ENCODE measurements at places on chromosomes 5 and 9.

DNA sequence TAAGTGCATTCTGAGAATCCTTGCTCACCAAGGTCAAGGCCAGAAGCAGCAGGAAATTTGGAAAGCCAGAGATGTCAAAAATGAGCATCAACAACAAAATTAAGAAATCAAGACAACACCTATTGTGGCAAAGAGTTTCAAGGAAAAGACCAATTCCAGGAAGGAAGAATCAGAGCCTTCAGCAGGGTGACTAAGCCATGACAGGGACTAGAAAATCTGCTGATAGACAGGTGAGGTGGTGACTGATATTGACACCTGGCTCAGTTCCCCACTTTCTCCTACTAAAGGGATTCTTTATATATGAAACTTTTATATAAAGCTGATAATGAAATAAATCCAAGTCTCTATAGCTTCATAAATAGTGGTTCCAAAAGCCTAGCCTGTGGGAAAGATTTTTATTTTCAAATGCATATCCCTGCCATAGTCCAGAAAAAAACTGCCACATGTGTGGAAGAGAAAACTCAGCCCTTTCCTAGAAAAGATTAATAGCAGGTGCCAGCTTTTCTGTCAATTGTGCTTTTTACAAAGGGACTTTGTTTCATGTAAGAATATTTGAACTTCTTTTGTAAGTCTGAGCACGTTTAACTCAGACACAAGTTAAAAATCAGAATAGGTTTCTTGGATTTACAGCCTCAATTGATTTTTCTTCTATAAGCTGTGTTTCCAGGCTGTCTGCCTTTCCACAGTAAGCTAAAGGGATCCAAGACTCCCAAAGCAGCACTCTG lies 81.1 kb upstream of the GRAMD2B start:
- no peak for DNase-seq

DNA sequence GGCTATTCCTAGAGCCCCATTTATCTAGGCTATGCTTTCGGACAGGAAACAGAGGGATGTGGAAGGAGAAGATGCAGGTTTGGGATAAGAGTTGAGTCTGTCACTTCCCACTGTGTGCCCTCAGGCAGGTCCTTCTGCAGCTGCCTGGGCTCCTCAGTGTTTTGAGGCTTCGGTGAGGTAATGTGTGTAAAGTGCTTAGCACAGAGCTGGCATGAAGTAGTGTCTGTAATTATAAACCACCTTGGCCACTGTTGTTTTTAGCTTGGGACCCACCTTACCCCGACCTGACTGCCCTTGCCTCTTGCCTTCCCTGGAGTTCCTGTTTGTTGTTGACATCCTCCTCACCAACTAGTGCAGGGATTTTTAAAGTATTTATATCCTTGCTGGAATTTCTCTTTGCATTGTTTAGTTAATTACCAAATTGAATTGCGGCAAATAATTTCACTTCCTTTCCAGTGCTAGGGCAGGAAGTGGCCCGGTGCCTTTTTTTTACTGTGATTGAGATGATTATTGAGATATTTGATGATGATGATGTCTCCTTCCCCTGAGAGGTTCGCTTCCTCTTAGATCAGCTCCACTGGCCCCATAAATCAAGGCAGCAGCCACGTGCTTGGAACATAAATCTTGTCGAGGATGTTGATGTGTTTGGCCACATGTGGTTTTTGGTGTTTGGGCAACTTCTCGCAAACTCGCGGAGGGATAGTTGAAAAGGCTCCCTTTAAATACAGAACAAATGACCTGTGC lies 38.3 kb upstream of the DAB2IP start:
- no peak for DNase-seq

GRCh38 chr5:151123897-151124751 lies 33.5 kb downstream of the ANXA6 start:
- no peak for DNase-seq

DNA sequence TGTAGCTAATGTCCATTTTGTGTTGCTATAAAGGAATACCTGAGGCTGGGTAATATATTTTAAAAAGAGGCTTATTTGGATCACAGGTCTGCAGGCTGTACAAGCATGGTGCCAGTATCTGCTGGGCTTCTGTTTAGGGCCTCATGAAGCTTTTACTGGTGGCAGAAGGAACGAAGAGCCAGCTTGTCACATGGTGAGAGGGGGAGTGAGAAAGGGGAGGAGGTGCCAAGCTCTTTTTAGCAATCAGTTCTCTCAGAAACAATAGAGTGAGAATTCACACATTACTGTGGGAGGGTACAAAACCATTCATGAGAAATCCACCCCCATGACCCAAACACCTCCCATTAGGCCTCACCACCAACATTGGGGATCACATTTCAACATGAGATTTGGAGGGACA lies 340.9 kb downstream of the RASEF start:
- no peak for DNase-seq

- DNase-seq: no peak
Observed at GRCh38 chr9:132637351-132637750, 32.4 kb downstream of the DDX31 start.

DNA sequence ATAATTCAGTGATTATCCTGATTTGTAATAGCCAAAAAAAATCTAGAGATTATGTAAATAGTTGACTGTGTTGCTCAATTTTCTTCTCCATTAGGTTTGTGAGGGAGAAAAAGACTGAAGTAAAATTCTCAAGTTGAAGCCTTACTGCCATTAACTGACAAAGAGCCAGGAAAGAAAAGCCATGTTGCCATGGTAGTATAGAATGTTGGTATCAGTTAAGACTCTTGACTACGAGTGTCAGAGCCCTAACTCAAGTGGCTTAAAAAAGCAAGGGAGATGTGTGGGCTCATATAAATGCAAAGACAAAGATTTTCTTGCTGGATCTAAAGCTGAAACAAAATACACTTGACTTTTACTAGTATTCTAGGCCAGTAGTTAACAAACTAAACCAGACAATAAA lies 571.7 kb downstream of the KCTD16 start:
- DNase-seq: no peak

DNA sequence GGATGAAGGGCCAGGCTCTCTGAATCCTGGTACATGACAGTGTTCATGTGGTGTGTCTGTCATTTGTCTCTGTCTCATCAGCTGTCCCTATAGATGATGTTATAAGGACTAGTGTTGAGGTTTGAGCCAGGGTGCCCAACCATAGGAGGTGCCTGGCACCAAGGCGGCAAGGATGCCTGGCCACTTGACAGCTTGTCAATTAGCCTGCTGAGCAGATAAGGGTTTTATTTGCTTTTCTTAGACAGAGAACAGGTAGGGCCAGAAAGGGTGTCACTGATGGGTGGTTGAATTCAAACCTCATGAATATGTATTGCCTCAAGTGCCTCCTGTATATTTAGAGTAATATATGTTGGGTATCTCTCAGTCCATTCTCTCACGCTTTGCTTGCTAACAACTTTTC lies 30.1 kb upstream of the AUH start:
- DNase-seq: no peak

- no peak for DNase-seq
Observed at GRCh38 chr9:13082796-13083195, 196.7 kb downstream of the MPDZ start.

- no peak for DNase-seq
Observed at GRCh38 chr9:71479621-71480020, 288.7 kb downstream of the CEMIP2 start.

GRCh38 chr5:5969942-5970483 lies 408.3 kb downstream of the MED10 start:
- no peak for DNase-seq

- no peak for DNase-seq
Observed at GRCh38 chr5:134464988-134465815, 53.5 kb upstream of the CDKN2AIPNL start.

DNA sequence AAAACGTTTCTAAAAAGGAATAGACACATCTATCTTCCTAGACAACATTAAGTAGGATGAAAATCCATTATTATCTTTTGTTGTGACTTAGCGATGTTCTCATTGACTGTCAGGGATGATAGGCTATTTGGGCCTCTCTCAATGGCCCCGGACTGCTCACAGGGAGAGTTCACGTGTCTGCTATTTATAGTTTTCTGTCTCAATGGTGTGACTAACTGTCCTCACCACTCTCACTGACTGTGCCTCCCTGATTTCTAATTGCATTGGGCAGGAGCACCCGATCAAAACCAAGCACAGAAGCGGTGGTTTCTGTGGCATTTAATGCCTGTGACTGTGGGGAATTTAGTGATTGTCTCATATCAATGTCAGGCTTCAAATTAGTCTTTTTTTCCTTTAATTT lies 286.7 kb upstream of the KLF9 start:
- no peak for DNase-seq

DNA sequence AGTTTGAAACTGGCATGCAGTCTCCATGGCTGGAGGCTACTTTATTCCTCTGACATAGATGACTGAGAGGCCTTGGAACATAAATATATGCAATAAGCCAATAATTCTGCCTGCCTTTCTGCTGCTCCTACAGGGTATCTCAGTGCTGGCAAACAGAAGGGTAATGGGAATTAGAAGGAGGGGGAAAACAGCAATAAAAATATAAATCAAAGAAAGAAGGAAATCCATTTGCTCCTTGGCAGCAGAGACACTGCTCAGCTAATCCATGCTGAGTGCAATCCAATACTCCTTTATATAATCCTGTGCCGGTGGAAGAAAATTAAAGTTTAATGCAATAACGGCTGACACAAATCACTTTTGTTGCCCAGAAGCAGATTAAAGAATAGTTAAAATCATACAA lies 478.9 kb downstream of the SPATA31D1 start:
- DNase-seq: no peak

GRCh38 chr9:101585740-101586139 lies 9.0 kb downstream of the PPP3R2 start:
- no peak for DNase-seq

- no peak for DNase-seq
Observed at GRCh38 chr5:141834331-141834730, 43.9 kb downstream of the PCDH1 start.

DNA sequence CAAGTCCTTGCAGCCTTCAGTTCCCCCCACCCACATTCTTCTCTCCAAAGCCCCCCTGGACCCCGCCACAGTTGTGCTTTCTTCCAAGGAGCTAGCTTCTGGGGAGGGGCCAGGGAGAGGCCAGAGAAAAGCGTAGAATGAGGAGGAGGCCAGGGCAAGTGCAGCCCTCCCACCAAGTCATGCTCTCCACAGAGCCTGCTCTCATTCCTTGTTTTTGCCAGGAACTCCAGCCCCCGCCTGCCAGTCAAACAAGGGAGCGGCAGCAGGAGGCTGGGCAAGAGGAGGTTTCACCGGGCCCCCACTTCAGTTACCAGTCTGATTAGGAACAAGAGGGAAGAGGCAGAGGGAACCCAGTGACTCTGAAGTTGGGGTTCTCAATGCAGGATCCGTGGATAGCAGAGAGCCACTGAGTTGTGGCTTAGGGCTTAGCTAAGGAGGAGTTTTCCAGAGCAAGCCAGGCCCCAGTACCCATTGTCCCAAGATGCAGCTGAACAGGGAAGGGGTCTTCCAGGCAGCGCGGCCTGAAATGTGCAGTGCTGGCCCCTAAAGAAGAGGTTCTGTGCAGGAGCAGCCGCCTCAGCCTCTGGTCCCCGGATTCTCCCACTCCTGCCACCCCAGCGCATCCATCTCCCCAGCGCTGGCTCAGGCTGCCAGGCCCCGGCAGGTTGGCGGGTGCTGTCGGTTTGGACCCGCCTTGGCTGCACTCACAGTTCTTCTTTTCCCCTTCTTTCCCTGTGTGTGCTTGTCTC lies 120.6 kb downstream of the DAB2IP start:
- no peak for DNase-seq

DNA sequence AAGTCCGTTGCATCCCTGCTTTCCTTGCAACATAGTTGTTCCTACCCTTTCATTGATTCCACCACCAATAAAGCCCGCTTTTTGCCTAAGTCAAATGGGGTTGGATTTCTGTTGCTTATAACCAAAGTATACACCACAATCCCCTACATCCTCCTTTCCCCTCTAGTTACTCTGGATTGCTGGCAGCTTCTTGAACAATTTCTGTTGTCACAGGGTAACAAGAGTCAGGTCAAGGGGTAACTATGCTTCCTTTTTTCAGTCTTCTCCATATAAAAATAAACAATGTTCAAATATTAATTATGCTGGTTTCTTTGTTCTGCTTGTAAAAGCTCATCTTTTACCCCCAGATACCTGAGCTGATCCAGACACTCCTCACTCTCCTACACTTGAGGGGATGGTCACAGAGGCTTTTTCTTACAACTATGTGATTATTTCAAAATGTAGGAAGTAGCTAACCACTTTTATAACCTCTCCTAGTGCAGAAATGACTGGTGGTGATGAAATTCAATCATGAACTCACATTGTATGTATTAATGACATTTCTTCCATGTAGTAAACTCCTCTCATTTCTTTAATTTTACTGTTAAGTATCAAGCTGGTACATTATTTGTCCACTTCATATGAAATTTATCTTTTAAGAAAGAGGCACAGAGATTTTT lies 136.5 kb downstream of the SNX18 start:
- DNase-seq: no peak

- DNase-seq: no peak
Observed at GRCh38 chr5:109788596-109788995, 98.9 kb downstream of the MAN2A1 start.

DNA sequence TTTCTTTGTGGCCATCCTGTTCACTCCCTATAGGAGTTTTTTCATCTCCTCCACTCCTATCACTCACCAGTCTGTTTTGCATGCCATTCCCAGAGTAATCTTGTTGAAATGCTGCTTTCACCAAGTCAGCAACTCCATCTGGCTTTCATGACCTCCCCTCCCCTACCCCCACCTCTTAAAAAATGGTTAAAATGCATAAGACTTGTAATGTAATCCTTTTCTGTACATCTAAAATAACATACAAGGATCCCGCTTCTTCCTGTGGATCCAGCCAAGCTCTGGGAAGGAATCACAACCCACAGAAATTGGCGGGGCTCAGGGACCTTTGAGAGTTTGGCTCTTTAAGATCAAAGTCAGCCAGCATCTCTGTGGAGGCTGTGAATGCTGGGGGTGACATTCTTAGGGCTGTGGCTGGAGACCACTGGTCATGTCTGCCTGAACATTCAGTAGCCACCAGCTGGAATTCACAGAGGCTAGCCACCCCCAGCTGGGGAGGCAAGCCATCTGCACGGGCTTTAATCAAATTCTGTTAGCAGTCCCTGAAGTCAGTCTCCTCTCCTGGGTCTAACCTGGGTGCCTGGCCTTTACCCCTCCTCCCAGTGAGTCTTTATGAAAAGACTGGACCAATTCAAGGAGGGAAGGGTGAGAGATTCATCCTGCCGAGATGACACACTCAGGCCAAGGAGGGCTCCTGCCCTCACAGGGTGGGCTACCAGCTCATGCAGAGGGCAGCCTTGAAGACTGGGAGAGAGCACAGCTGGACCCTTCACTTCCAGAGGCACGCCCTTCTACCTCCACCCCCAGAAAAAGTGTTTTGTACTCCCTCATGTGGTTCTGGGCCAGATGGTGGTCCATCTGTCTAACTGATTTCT lies 132.9 kb downstream of the LIFR start:
- DNase-seq: no peak

GRCh38 chr5:149586708-149587318 lies 5.5 kb downstream of the ARHGEF37 start:
- no peak for DNase-seq

GRCh38 chr5:131533836-131534235 lies 101.2 kb downstream of the RAPGEF6 start:
- DNase-seq: no peak

- no peak for DNase-seq
Observed at GRCh38 chr9:34084562-34084961, 35.9 kb upstream of the UBAP2 start.

- no peak for DNase-seq
Observed at GRCh38 chr5:150192462-150192861, 2.6 kb downstream of the SLC6A7 start.

- no peak for DNase-seq
Observed at GRCh38 chr9:13450723-13451122, 171.2 kb upstream of the MPDZ start.

- no peak for DNase-seq
Observed at GRCh38 chr9:100355561-100355960, 2.8 kb upstream of the TEX10 start.
